Cardiac muscle cell (in vitro differentiated cells and primary cell): ENCODE measurements at places on chromosomes 5 and 9.

GRCh38 chr5:76952795-76953536 is at the start of gene CRHBP:
TSS of gene CRHBP (plus strand) at chr5:76953045. CDS start at chr5:76953135, 90 bp downstream.
- H3K4me1 ChIP-seq, result no peaks in the 10 kb centered on the region
- H3K27ac ChIP-seq, result no peak within 1 kb of the TSS
- peaks cover 53% of the 10 kb centered on the region for H3K27me3 ChIP-seq

DNA sequence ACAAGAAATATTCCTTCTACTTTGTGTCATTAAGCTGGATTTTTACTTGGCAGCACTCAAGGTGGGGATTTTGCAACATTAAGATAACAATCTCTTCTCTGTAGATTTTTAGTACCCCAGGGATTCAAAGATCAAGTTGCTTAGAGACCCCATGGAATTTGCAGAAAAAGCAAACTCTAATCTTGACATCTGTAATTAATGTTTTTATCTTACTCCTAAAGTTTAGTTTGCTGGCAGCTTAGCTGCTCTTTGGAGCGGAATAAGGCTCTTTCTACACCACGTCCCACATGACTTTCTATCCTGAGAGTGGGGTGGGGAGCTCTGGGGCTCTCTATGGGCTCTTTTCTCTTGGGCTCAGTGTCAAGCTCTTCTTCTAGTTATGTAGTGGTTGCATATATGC is 21.7 kb upstream of the SPDL1 start:
- no peak for DNase-seq
- H3K27ac ChIP-seq, result no peak overlapping the region
- H3K36me3 ChIP-seq, result no peaks in the 10 kb centered on the region
- H3K27me3 ChIP-seq, result no peaks in the 10 kb centered on the region
- H3K4me3 ChIP-seq, result no peak overlapping the region

- no peak overlapping the region for H3K27ac ChIP-seq
- H3K36me3 ChIP-seq, result no peaks in the 10 kb centered on the region
- no peaks in the 10 kb centered on the region for H3K27me3 ChIP-seq
- no peaks in the 10 kb centered on the region for H3K4me1 ChIP-seq
Measured at GRCh38 chr5:107957051-107957450, 286.3 kb upstream of the EFNA5 start.

- H3K4me3 ChIP-seq, result no peak overlapping the region
- H3K4me1 ChIP-seq, result no peaks in the 10 kb centered on the region
- DNase-seq, result no peak
- no peak overlapping the region for H3K27ac ChIP-seq
Measured at GRCh38 chr5:5369051-5369605, 53.3 kb upstream of the ICE1 start.

DNA sequence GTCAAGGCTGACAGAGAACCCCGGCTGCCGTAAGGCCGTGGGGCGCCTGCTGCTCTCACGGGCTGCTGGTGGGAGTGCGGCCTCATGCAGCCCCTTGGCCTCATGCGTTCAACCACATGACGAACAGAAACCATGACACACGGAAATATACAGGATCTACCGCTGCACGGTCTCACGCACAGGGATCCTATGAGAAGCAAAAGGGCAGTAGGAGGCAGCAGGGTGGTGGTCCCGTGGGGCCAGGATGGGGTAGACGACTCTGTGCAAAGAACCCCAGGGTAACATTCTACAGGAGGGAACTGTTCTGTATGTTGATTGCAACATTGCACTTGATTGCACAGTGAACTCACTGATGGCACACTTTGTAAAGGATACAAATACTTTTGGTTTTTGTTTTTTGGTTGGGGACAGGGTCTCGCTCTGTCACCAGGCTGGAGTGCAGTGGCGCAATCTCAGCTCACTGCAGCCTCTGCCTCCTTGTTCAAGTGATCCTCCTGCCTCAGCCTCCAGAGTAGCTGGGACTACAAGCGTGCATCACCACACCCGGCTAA is 51.6 kb downstream of the NACC2 start:
- H3K4me3 ChIP-seq, result no peak overlapping the region
- H3K27me3 ChIP-seq, result no peaks in the 10 kb centered on the region
- no peak overlapping the region for H3K27ac ChIP-seq
- no peak for DNase-seq
- no peaks in the 10 kb centered on the region for H3K4me1 ChIP-seq
- H3K36me3 ChIP-seq, result no peaks in the 10 kb centered on the region
